Stimulated activated CD8-positive, alpha-beta memory T cell treated with anti-CD3 and anti-CD28 coated beads, Interleukin-7, amount 100 ng/mL, for 1 hour (primary cell): ENCODE measurements at places on chromosomes 3 and 15.

- no peak for DNase-seq
Measured at GRCh38 chr3:145869958-145870357, 291.0 kb downstream of the PLOD2 start.

DNA sequence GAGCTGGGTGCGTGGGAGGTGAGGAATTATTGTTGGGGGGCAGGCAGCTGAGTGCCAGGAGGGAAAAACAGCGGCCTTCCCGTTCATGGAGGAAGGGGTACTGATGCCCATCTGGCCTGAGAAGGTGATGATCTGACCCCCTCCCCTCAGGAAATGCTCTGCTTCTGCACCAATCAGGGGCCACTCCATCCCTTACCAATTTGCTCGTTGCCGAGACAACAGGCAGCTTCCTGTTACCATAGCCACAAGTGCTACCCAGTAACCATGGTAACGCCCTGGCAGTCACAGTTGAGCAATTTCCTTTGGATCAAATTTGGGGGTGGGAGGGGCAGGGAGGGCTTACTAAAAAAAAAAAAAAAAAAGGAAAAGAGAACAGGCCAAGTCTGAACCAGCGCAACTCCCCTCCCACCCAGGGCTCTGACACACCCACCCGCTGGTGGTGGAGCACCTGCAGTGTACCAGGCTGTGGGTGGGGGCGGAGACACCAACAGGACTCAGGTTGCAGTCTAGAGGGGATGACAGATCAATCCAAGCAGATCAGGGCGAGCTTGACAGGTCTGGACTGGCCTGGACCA is 13.7 kb downstream of the CELF6 start:
- no peak for DNase-seq

GRCh38 chr15:62785881-62786828 is 256.4 kb upstream of the TPM1 start:
- no peak for DNase-seq

- no peak for DNase-seq
Measured at GRCh38 chr3:98892263-98892662, 9.2 kb downstream of the DCBLD2 start.

- DNase-seq, result no peak
Measured at GRCh38 chr15:45801543-45801942, 166.7 kb downstream of the SQOR start.

GRCh38 chr3:123652342-123652984 is 67.6 kb upstream of the HACD2 start:
- no peak for DNase-seq

DNA sequence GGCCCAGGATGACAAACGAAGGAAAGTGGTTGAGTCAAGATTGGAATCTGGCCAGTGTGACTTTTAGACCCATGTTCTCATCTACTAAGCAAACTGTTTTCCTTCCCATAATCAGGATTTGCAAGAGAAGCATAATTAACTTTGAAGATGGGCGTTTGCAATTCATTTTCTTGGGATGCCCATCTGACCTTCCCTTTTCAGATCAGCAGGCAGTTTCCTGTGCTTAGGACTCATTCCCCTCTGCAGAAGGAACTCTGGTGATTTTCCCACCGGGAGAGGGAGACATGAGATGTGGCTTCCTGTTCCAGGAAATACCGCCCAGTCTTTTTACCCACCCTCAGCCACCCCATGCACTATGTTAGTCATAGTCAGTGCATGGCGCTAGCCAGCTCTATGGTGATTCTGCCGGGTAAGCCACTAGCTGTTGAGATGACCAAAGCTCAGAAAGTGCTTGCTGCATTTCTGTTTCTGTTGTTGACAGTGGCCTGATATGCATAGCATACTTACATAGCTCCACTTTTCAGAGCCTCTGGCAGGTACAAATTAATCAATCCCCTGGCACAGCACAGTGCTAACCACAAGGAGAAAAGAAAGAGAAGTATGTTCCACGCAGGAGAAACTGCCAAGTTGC is 129.4 kb downstream of the VGLL4 start:
- DNase-seq, result no peak

GRCh38 chr15:52391069-52391468 is 95.5 kb upstream of the MYO5C start:
- DNase-seq, result no peak

GRCh38 chr15:73303636-73304035 is 65.1 kb downstream of the HCN4 start:
- DNase-seq, result no peak
